ENCODE measurements at places on chromosomes 6 and 20.

DNA sequence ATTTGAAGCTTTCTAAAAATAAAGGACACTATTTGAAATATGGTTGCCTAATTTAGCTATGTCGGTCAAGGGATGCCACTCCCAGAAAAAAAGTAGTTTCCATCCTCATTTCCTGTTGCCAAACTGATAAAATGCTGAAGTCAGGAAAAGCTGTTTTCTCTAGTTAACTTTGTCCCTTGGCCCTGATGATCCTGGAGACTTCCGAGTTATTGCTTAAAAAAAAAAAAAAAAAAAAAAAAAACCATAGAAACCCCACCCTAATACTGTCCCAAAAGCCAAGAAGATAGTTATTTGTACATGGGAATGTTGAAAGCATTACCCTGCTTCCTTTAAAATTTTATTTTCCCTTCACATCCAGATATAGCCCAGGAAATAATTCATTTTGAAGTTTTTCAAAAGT is 236.7 kb downstream of the SOD2 start:
- DNase-seq: no peak

- no peak for DNase-seq
Observed at GRCh38 chr20:14521436-14521835, 184.0 kb upstream of the FLRT3 start.

GRCh38 chr6:28060405-28060804 is 20.0 kb upstream of the ZNF165 start:
- no peak for DNase-seq

DNA sequence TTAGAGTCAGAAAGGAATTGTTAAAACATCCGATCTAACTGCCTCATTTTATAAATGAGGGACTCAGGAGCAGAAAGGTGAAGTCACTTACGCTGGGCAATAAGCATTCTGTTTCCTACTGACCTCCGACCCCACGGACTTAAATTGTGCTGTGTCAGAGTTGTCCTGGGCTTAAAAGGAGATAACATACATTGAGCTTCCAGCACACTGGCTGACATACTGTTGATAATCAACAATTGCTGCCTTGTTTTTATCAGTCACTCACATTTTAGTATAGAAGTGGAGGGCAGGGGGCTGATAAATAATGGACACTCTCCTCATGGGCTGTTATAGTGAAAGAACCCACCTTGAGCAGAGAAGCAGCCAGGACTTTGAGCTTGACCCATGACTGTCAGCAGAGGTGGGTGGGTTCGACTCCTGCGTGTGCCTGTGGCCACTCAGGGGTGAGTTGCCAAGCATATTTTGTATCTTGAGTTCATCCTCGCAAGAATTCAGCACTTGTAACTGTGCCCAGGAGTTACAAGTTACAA is 166.5 kb upstream of the JARID2 start:
- no peak for DNase-seq

DNA sequence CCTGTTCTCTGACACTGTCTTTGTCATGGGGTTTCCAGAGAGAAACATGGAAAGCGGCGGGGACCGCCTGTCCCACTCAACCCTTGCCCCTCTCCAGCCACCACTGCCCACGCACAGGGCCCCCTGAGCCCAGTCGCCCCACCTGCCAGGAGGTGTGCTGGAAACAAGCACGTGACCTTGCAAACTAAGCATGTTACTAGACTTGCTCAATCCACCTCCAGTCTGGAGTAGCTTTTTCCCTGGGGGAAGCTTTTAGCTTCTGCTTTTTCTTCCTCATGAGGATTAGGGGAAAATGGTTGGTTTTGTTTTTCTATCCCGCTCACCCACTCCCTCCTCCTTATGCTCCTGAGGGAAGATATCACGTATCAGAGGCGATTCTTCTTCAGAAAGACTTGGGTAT is 105.7 kb downstream of the PLEKHG1 start:
- no peak for DNase-seq

DNA sequence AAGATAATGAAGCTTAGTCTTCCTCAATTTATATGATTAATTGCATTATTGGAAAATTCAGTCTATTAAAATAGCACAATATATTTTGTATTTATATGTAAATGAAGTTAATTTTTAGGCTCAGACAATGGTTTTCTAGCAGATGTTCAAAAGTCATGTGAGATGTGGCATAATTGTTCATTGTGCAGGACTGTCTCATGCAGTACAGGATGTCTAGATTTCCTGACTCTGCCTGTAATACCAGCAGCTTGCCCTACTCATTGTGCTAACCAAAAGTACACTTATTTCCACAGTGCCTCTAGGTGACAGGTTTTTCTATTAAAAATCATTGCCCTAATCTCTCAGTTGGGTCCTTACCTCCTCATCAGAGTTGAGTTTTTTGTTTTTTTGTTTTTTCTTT is 12.4 kb downstream of the RALGAPB start:
- no peak for DNase-seq

DNA sequence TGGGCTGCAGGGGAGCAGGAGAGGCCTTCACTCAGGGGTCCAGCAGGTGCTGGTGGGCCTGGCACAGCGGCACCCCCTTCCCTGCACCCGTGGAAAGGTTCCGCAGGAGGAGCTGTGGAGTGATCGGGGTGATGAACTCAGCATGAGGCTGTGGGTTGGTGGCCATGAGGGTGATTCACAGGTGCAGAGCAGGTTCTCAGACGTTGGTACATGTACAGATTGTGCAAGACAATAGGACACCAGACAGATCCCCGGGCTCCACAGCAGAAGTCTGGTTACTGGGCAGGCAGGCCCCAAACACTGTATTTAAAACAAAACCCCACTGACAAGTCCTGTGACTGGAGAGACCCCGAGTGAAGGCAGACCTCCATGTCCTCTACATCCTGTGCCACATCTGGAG is 151.6 kb upstream of the CDH4 start:
- DNase-seq: no peak

DNA sequence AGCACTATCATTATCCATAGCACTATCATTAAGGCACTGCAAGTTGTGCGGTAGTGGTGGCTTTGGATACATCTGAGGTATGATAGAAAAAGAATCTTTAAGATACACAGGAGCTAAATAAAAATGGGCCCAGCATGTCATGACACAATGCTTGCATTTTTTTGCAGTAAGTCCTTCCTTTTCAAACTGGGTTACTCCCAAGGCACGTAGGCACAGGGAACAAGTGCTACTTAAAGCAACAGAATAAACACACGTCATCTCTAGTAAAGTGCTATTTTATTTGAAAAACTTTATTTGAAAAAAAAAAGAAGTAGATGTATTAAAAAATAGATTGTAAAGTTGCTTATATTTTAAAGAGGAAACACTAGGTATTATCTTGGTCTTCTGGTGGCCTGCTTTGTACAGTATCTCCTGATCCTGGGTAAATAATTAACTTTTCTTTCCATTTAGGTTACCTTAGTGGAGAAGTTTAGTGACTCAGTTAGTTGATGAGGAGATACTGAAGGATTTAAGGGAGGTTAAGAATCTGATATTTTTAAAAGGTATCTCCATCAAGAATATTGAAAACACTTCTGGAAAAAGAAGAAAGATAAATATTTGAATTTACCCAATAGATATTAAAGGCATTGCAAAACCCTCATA is 129.6 kb downstream of the EDN1 start:
- no peak for DNase-seq

GRCh38 chr6:50681213-50681824 is 32.0 kb upstream of the TFAP2D start:
- DNase-seq: no peak

DNA sequence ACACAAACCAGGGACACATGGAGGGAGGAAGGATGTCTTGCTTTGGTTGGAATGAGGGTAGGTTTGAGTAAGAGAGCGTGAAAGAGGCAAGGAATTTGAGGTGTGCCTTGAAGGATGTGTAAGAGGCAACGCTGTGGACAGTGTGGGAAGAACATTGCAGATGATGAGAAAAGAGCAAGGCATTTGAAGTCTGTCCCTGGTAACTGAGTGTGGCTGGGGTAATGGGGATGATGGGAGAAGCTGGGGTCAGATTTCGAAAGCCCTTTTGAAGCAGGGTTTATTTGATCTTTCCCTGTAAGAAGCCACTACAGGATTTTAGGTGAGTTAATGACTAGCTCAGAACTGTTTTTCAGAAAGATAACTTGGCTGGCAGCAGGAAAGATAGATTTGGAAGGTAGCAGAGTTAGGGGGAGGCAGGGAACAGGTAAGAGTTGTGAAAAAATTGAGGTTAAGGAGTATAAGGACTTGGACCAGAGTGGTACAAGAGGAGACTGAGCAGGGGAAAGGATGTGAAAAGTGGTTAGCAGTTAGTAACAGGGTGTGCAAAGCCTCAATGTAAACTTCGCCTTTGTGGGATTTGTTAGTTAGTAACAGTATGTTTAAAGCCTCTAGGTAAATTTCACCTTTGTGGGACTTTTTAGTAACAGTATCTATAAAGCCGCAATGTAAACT is 17.7 kb downstream of the UTRN start:
- no peak for DNase-seq

DNA sequence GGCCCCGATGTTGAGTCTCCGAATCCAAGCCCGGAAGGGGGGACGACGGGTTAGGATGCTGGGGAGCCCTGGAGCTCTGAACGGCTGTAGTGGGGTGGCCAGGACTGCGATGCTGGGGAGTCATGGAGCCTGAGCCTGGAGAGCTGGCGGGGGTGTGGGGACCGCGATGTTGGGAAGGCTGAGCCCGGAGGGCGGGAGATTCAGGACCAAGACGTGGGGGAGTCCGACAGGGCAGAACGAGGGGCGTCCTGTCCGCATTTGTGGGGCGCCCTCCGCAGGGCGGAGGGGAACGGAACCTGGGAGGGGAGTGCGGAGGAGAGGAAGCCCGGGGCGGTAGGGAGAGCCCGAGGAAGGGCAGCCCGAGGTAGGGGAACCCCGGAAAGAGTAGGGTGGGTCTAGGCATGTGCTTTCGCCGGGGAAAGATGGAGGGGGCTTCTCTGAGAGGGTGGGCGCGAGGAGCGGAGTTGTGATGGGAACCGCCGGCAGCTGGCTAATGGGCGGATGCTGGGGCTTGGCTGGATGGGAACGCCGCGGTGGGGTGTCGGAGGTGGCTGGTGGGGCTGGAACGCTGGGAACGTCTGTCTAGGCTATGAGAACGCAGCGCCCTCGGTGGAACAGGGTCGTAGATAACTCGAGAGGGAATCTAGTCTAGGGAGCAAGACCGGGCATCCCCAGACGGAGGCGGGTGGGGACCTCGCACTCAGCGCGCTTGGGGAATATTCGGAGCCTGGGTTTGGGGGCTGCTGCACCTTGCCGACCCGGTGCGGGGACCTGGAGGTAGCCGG is 684 bp downstream of the PAQR8 start:
- DNase-seq: peak; percentile 73

DNA sequence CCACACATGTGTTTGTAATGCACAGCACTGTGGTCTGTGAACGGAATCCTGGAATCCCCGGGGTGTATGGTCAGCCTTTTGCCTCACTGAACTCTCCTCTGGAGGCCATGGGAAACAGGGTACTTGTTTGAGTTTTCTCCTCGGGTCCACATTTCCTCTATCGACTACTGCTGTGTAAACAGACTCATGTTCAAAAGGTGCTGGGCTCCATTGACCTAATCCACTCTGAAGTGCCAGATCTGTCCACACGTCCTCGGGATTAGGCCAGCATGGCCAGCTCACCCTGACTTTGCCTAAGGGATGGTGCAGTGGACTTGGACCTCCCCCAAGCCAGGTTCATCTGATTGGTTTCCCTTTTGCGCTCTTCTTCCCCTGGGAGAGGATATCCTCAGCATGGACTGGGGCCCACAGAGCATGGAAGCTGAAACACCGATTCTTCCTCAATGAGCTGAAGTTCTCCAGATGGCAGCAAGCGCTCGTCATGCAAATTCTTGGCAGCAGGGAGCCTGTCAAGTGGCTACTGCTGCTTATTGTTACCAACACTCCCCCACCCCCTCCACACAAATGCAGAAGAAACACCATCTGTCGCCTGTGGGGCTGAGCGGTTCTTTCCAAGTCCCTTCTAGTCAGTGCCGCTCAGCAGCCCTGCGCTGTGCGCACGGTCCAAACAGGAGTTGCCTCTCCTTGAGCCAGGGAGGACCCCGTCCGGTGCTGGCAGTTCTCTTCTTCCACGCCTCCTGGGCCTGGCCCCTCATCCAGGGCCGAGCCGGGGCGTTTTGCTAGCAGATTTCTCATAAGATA is 292.6 kb upstream of the MARCKS start:
- peak; percentile 73 for DNase-seq

GRCh38 chr6:183668-184067 is 108.6 kb upstream of the DUSP22 start:
- DNase-seq: no peak

GRCh38 chr6:37433657-37434271 is 743 bp downstream of the CMTR1 start:
- DNase-seq: no peak

DNA sequence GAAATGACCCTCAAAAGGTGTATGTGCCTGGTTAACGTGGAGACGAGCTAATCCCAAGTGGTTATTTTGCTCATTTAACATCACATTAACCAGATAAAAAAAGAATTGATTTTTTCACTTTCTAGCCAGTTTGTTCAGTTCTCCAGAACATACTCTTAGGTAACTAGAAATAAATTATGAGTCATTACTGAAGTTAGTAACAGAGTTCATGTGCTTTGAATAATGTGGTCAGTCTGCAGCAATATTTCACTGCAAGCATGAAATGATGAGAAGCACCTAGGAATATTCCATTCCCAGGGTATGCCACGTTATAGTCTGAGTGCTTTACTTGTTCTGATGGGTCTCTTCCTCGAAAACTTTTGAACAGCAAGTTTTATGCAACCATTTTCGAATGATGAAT is 138.3 kb upstream of the INSM1 start:
- DNase-seq: no peak

- peak; percentile 35 for DNase-seq
Observed at GRCh38 chr20:24934101-24934661, 14.9 kb upstream of the CST7 start.

DNA sequence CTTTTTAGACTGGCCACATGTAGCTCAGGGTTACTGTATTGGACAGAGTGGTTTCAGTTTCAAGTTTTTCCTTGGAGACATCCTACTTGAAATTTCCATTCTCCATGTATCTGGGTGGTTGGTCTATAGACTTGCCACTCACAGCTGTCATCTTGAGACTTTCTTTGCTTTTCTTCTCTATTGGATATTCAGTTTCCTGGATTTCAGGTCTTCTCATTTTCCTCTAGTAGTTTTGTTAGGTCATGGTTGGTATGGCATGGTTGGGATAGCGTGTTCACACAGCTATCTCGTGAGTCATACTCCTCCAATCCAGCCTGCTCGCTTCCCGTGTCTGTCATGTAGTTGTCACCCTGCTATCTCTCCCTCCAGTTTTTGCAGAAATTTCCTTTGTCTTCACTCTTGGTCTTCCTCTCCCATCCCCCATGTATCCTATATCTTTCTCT is 48.3 kb downstream of the PTPN1 start:
- DNase-seq: no peak

- no peak for DNase-seq
Observed at GRCh38 chr6:110528930-110529325, 52.5 kb upstream of the SLC22A16 start.

DNA sequence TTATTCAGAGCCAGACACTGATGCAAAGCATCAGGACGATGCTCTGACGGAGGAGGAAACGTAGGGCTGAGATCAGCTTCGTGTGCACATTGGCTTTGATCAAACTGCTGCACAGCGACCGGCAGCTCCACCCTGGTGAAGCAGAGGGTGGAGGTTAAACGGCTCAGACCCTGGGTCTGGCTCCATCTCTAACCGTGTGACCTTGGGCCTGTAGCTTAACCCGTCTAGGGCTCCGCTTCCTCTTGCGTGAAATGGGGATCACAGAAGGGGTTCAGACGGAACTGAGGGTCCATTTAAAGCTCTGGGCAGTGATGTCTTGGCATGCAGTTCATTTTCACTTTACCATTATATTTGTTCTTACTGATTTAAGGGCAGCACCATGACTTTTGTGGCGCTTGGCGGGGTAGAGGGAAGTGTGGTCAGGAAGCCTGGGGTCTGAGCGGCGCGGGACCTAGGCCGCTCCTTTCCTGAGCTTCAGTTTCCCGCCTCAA is 644 bp downstream of the RBL1 start:
- DNase-seq: no peak

- peak; percentile 39 for DNase-seq
Observed at GRCh38 chr6:170091000-170091638, 199.8 kb downstream of the DLL1 start.
